ENCODE measurements at places on chromosomes 3 and 15.

- peak; percentile 66 for DNase-seq
These were observed 12.1 kb upstream of the CX3CR1 start for GRCh38 chr3:39291903-39292329.

- DNase-seq: peak; percentile 31
These were observed 500 bp downstream of the PARP6 start for GRCh38 chr15:72271895-72272212.

DNA sequence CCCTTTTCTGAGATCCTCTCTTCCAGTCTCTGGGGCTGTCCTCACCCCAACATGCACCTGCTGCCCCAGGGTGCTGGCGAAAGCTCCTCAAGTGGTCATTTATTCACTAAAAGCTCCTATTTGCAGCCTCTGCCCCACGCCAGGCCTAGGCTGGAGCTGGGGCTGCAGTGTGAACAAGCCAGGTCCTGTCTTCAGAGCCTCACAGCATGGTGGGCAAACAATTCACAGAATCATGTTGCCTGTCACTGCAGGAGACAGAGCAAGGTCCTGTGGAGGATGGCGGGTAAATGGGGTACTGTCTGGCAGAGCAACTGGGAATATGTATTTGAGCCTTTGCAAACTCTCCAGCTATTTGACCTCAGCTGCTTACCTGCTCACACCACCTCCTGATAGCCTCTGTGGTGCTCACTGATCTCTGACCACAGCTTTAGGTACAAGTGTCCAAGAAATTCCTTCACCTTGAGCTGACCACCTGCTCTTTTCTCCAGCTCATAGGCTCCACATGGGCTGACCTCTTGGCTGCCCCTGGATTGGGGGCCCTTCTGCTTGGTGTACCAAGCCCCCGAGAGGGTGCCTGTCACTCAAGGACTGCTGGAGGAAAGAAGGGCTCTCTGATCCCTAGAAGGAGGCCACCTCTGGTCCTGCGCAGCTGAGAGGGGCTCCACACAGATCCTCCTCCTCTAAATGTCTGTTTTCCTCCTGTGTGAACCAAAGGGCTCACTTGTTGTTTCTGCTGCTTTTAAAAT is 35.6 kb downstream of the AMOTL2 start:
- DNase-seq: no peak

GRCh38 chr3:65945480-65945879 is 93.2 kb downstream of the MAGI1 start:
- DNase-seq: no peak

DNA sequence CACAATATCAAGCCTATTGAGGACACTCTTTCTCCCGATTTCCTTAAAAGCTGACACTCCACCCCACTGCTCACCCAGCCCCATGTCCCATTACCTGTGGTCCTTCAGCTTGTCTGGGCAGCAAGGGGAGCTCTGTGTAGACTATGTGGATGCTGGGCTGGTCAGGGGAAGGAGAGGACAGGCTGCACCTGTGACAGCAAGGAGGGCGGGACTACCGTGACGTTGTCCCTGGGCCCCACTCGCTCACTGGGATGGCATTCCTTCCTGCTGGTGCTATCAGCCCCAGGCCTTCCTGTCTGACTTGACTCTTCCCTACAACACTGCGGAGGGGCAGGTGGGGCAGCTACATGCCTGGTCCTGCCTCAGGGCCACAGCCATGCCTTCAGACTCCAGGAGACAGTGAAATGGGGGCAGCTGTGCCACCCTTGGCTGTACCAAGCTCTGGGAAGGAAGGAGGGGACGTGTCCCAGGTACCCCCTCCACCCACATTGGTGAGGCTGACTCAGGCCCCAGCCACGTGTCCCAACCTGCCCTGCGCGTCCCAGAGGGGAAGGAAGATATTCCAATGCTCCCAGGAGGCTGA is at the start of gene TMEM40:
Gene TMEM40 (minus strand): TSS at position 163 of the 583 bp plus-strand sequence. CDS start 9,427 bp downstream, outside the sequence.
- no peak for DNase-seq

DNA sequence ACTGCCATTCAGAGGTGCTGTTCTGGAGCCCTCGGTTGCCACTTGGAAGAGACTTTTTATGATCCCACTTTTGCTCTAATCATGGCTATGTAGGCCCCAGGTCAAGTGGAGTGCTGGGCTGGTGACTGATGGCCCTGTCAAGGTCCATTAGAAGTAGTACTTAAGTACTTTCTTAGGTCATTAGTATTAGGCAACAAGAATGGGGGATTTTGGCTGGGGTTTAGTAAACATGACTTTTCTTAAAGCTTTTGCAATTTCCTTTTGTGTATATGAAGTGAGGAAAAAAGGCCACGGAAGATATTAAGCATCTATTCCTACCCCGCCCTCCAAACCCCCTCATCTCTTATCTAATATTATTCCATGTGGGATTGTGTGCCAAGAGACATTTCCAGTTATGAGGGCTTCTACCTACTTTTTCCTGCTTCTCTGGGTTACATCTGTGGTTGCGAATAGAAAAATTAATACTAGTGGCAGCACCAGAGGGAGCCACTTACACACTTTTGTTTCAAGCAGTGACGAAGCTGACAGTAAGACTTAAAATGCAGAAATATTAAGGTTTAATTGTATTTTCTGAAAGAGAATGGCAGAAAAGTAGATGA is 13.9 kb downstream of the NLGN1 start:
- no peak for DNase-seq

GRCh38 chr15:41510728-41511127 is 2.9 kb downstream of the LTK start:
- DNase-seq: no peak

GRCh38 chr3:170145278-170145677 is 36.3 kb downstream of the PHC3 start:
- DNase-seq: peak; percentile 29

GRCh38 chr15:71489570-71489969 is 320.8 kb upstream of the NR2E3 start:
- no peak for DNase-seq

DNA sequence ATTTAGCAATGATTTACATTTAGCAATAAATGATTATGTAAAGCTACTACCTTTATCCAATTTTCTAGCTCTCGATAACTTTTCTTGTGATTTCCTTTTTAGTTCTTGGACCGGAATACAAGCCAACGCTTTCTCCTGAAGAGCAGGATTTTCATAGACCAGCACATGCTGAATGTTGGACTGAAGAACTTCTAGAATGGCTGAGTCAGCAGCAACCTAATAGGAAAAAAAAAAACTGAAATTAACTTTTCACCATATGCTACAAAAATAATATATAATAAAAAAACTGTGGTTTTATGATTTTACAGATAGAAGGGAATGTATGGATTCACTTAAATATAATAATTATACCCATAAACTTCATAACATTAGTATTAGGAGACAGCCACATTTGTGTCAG is 32.2 kb downstream of the NGLY1 start:
- DNase-seq: no peak

DNA sequence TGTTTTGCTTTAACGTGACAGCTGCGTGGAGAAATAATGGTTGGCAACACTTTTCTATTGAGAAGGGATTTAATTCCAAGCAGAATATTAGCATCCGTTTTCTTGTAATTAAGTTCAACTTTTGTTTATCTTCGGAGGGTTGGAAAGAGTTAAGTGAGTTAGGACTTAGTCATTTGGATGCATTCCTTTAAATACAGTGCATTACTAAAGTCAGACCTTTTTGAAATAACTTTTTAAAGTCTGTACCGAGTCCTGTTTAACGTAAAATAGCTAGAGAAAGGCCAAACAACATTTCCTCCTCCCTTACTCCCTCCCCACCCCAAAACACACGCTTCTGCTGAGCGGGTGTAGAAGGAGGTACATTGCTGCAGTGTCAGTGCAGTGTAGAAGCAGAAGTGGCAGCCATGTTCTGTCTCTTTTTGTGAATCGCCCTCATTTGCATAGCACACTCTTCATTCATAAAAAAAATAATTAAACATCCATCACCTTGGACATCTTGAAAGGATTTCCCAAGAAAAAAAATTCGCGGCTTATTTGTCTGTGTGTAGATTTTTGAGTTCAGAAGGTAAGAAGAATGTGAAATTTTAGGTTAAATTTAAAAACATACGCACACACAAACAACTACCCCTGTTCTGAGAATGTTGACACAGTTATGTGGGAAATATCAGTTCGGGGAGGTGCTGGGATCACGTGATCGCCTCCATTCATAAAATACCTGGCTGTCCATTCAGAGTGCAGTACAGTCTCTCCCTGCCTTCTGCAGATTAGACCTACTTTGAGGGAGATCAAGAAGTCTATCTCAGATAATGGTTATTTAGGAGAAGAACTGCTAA is 1.6 kb downstream of the SPRED1 start:
- no peak for DNase-seq

- no peak for DNase-seq
These were observed 379.0 kb upstream of the TPRG1 start for GRCh38 chr3:188792793-188793192.

- no peak for DNase-seq
These were observed 60.1 kb downstream of the UACA start for GRCh38 chr15:70703096-70703878.

- no peak for DNase-seq
These were observed 142.3 kb downstream of the KLHL25 start for GRCh38 chr15:85652457-85652856.

- no peak for DNase-seq
These were observed 184.5 kb downstream of the EFHB start for GRCh38 chr3:19749448-19750017.

DNA sequence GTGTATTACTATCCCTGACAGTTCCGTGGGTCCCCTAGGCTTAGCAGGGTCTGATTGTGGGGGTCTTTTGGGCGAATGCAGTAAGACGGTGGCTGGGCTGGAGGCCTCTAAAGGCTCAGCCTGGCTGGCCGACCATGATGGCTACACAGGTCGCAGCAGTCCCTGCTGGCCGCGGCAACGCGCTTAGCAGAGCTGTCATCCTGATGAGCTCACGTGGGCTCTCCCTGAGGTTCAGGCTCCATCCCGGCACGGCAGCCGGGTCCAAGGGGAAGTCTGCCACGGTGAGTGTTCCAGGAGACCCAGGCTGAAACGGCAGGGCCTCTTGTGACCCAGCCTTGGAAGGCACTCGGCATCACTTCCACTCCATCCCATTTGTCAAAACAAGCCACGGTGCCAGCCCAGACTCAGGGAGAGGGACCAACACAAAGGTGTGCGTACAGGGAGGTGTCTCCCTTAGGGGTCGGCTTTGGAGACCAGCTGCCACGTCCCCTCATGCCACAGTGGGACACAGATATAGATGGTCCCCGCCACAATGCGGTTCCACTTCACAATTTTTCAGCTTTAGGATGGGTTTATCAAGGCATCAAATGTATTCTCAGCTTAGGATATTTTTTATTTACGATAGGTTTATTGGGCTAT is 101.8 kb downstream of the XXYLT1 start:
- no peak for DNase-seq

DNA sequence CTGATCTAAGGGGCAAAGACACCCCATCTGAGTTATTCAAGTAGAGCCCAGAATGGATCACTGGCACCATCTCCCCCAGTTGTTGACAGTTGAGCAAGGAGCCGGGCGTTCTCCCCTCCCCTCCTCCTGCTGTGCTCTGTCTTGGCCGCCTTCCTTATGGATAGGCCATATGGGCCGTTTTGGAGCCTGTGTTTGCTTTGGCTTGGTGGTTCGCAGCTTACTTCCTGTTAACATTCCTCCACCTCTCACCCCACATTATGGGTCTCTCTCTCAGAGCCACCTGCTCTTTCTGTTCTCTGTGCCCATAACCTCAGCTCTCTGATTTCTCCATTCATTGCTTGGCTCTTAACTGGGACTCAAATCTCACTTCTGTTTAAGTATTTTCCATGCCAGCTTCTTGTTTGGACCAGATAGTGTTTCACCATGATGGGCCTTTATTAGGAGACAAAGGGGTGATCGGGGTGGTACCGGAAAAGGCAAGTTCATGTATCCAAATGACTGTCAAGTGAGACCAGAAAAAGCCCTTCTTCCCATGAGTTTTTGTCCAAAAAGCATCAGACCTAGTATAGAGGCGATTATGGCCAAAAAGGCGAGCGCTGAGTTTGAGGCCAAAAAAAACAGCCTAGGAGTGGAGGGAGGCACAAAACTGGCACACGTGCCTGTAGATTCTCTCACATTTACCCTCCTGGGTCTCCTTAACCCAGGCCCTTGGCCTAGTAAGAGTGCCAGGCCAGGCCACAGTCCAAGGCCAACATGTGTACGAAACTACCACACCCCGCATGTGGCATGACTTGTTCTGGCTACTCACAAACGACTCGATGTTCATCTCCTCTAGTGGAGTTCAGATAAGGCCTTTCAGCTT is 62.6 kb downstream of the DUT start:
- DNase-seq: no peak

DNA sequence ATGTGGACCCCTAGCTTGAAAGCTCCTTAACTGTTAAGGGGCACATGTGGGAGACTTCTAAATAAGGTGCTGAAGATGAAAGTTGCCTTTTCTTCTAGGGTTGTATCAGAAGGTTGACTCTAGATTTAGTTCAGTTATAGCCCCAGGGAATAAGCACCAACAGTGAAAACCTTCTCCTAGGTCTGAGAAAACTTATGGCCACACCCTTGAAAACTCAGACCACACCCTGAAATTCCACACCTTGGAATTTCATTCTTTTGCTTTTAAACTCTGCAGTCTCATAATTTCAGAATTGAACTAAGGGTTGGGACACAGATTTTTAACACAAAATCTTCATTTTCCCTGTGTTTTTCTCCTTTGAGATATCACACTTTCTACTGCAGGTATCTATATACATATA is 355.8 kb upstream of the IL12A start:
- no peak for DNase-seq

DNA sequence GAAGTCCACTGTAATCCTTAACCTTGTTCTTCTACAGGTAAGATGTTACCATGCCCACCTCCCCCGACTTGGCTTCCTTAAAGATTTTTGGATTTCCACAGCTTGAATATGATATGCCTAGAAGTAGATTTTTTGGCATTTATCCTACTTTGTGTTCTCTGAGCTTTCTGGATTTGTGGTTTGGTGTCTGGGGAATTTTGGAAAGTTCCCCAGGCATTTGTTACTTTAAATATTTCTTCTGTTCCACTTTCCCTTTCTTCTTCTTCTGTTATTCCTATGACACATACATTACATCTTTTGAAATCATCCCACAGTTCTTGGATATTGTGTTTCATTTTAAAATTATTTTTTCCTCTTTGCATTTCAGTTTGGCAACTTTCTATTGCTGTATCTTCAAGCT is 122.1 kb upstream of the TMEM108 start:
- DNase-seq: no peak

DNA sequence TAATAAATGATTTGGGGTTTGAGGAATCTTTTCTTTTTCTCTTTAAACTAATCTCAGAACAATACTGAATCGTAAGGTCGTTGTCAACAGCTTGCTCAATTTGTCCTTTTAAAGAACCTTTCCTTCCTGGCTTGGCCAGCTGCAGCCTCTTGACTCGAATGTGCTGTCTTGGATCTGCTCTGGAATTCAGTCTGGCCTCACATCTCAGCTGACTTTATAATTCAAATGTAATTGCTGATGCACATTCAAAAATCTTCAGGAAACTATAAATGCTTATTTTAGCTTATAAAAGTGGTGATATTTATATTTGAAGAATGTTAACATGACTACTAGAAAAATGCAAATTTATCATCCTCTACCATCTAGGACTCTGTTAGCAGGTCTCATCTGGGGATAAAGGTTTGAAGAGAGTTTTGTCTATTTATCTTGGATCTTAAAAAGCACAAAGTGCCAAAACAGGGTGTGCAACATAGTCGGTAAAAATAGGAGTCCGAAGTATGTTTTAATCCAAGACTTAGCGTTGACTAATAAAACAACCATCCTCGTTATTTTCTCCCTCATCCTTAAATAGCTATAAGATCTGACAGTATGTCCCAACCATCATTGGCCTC is 1035.2 kb downstream of the MCTP2 start:
- DNase-seq: no peak

All from T-helper 2 cell (primary cell).